ENCODE measurements at places on chromosomes 7 and 10.

GRCh38 chr7:66847879-66848790 is 72.9 kb upstream of the TMEM248 start:
- DNase-seq, result no peak

GRCh38 chr7:113078331-113078730 is 8.3 kb downstream of the GPR85 start:
- no peak for DNase-seq

DNA sequence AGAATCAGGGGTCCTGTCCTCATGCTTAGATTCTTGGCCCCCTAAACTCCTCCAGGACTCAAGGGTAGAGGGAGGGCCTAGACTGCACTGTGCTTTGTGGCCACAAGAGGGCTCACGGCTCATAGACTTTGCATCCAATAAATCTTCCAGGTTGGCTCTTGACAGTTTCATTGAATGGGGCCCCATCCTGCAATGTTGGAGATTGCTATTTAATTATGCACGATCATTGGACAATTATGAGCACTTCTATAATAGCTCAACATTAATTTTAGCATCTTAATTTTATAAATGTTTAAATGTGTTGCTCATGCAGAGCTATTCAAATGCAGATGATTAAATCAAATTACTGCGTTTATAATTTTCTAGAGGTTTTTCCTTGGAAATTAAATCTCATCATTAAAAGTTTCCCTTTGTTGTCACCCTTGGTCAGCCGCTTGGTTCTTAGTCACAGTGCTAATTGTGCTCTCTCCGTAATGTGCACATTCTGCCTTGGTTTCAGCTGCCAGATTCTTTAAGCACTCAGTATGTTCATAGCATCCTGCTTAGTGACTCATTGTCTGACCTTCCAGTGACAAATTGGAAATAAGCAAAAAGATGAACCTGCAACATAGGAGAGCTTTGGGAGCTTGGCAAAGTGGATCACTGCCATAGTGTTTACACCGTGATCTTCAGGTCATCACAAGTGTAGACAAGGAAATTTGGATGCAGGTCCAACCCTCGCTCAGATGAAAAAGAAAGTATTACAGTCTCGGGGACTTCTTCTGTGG is 33.4 kb upstream of the PLPP4 start:
- DNase-seq, result no peak

DNA sequence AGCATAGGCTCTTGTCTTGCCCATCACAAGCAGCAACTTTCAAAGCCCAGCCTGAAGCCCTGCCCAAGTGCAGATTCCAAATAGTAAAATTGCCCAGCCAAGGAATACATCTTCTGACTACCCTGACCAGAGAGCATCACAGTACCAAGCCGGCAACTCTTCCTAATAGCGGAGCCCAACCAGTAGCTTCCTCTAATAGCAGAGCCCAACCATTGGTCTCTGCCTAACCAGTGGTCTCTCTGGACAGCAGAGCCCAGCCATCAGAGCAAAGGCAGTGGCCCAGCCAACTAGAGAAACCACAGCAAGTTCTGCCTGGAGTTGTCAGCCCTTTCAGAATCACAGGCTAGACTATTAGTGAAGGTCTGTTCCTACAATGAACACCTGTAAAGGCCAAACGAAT is 285.6 kb downstream of the HGF start:
- no peak for DNase-seq

Measured in activated T-helper 9 cell treated with anti-CD3 and anti-CD28 coated beads, Interleukin-2, amount 50 U/mL, for 16 hours (primary cell).